GM03348 (cell line): ENCODE measurements at places on chromosomes 6 and 20.
A peak's percentile ranks its signal among the peaks of the same experiment; 100 is the strongest.

- no peak for DNase-seq
Observed at GRCh38 chr20:1374246-1374645, 18.6 kb downstream of the FKBP1A start.

DNA sequence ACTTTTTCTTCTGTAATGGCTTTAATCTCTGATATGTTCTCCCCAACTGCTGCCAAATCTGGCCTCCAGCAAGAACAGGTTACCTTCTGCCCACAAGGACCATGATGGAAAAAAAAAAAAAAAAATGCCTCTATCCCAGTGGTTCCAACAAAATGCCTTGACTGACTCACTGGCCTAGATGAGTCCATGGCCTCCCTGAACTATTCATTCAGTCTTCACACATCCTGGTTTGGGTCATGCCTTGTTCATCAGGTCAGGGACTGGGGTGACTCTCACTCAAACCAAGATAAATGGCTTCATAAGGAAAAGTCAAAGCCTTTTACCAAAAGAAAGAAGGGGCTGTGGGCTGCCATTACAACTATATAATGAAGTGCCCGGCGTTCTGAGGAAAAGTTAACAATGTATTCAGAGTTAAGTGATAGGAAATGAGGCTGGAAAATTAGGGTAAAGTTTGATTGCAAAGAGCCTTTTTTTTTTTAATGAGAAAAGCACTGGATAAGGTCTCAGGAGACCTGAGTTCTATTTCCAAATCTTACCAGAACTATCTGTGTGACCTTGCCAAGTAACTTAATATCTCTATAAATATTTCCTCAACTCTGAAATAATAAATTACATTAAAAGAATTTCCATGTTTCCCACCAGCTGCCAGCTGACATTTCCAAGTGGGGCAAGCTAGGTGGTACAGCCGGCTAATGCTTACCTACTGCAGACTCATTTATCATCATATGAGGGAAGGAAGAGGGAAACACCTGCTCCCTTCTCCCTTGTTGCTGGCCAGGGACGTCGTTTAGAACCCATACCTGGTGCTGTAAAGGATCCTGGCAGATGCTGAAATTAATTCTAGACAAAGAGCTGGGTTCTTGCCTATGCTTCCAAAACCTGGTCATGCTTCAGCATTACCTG is 380.0 kb upstream of the MARCKS start:
- peak; percentile 31 for DNase-seq

- DNase-seq = no peak
Observed at GRCh38 chr6:108118810-108119768, 44.5 kb upstream of the OSTM1 start.

DNA sequence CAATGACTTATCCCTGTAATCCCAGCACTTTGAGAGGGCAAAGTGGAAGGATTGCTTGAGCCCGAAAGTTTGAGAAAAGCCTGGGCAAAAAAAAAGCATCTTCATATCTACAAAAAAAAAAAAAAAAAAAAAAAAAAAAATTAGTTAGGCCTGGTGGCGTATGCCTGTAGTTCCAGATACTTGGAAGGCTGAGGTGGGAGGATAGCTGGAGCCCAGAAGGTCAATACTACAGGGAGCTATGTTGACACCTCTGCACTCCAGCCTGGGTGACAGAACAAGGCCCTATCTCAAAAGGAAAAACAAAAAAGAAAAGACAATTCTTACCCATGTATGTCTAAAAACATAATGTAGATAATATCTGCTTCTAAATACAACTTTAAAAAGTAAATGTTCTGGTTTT is 27.2 kb downstream of the CRISP1 start:
- DNase-seq = no peak

DNA sequence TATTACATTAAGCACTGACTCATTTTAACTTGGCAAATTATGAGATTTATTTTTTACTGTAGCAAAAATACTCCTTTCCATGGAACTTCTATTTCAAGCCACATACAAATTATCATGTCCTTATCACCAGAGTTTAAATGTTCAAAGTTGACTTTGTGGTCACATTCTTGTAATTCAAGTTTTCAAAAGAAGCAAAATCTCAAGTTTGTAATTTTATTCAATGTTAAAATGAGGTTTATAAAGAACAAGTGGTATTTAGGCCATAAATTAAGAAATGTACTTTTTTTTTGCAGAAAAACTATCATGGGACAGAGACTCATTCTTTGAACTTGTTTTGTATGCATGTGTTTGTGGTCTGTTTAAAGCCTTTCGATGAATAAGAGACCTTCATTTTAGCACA is 811.5 kb downstream of the TENT5A start:
- DNase-seq = no peak

DNA sequence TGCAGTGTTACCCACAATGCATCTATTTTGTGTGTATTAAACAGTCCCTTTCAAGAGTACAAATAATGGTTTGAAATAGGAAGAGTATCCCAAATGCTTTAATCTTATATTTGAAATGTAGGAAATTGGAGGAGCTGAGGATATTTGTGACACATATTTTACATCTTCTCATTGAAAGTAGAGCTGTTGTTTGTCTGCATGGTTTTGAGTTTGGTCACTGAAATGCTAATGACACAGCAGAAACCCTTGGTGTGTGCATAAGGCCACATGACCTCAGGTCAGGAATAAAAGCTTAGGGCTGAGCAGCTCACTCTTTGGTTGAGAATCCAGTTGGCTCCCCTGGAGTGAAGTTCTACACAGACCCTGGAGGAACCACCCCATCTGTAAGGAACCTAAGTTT is 49.8 kb downstream of the TPD52L1 start:
- DNase-seq = no peak

DNA sequence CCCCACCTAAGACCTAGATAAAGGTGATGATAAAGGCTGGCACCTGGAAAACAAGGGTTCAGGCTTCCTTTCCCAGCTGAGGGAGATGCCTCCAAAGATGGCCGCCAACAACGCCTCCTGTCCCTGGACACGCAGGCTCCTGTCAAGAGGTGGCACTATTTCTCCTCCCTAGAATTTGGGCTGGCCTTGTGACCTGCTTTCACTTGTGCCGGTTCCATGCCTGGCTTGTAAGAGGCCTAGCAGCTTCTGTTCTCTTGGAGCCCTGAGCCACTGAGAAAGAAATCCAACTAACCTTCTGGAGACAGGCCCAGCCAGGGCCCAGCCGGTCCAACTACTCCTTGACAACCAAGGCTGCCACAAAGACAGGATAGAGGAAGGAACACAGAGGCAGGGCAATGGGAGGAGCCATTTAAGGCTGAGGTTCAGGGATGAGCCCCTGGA is 60.2 kb upstream of the RALY start:
- peak; percentile 79 for DNase-seq

DNA sequence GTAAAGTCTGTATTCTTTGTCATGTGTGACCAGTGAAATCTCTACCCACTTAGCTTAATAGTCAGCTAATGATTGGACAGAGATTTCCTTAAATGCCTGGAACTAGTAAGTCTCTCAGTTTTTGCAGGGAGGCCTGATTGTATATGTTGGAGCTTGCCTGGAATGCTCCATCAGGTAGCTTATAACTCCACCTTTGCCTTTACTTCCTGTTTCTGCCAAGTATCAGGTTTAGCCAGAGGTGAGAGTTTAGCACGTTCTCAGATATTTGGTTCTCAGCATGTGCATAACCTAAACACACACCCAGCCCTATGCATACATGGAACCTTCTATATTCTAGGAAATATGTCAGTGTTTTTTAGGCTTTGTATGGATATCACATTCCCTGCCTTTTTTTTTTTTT is 435.3 kb downstream of the CDKAL1 start:
- no peak for DNase-seq

- no peak for DNase-seq
Observed at GRCh38 chr6:125216015-125216414, 62.4 kb downstream of the TPD52L1 start.

DNA sequence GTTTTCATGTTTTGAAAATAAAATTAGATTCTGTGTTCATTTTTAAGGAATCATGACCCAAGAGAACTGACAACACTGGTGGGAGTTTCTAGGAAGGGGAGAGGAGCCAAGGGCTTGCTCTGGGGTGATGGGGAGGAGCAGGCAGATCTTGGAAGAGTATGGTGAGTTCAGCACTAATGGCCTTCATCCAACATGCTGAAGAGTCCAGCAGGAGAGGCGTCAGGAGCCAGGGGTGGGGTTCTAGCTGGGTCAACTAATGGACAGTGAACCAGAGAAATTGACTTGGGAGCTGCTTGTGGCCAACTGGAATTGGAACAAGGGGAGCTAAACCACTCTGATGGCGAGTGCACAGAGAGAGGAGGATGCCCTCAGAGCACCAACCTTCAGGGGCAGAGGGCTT is 107.1 kb downstream of the MRPL14 start:
- DNase-seq = peak; percentile 36

- DNase-seq = no peak
Observed at GRCh38 chr20:63330940-63331339, 30.2 kb downstream of the CHRNA4 start.

GRCh38 chr20:2221921-2222320 is 73.9 kb upstream of the TGM3 start:
- no peak for DNase-seq

GRCh38 chr6:159879856-159880255 is 10.9 kb upstream of the MAS1 start:
- no peak for DNase-seq

GRCh38 chr20:22775256-22775655 is 190.9 kb upstream of the FOXA2 start:
- DNase-seq = no peak

GRCh38 chr20:19009081-19009688 is 195.6 kb downstream of the SCP2D1 start:
- DNase-seq = no peak

DNA sequence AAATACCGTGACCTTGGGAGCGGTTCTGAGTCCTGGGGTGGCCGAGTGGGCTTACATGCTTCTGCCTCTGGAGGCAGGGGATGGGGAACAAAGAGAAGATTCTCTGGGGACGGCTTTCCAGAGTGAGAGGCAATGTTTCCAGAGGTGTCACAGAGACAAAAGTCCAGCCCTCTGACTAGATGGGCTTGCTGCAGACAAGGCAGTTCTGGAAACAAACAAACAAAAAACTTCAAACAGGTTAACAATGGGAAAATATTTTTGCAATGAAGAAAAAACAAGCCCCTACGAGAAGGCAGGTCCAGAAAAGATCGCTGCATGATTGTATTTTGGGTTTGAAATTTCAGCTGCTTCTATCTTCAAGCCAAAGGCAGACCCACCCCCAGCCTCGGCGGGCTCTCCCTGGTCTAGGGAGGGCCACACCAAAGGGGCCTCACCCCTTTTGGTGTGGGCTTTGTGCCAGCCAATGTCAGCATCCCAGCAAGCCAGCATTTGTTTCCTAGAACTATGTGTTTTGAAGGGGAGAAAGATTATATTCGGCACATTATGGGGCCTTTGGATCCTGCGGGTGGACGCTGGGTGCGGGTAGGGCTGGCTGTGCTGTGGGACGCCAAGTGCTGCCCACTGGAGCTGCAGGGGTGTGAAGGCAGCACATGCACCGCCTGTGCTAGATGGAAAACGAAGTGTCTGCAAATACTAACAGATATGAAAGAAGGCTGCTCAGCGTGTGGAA is 42.9 kb downstream of the RIOK1 start:
- DNase-seq = no peak

GRCh38 chr6:15344831-15345230 is 99.0 kb downstream of the JARID2 start:
- DNase-seq = no peak

- DNase-seq = peak; percentile 33
Observed at GRCh38 chr6:165439928-165440554, 130.6 kb upstream of the C6orf118 start.

DNA sequence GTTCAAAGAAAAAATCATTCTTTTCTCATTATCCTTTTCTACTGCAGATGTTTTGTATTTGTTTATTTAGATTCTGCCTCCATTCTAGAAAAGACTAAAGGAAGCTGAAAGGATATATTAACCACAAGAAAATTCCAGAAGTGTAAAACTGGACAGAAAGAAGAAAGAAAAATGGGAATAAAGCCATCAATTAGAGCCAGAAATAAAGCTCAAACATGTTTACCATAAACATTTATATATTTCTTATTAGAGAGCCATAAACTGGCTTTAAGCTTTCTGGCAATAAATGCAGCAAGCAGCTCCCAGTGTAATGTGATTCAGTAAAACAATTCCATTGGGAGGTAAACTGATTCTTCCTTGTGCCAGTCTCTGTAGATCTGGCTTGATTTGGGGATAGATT is 244.1 kb downstream of the PTPRK start:
- DNase-seq = no peak

DNA sequence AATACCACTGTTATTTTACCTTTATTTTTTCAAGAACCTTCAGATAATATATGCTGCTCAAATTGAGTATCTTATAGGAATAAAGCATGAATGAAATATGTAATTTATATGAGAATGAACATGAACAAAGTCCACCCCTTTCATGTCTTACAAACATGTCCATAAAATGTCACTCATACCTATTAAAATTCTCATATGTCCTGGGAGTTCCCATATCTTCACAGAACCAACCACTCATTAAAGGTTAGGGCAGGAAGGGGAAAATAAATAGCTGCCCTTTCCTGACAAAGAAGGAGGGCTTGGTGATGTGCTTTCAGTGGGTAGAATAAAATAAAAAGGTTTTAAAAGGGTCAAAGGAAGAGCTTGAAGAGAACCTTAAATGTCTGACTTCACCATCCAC is 125.3 kb downstream of the BTBD9 start:
- no peak for DNase-seq

DNA sequence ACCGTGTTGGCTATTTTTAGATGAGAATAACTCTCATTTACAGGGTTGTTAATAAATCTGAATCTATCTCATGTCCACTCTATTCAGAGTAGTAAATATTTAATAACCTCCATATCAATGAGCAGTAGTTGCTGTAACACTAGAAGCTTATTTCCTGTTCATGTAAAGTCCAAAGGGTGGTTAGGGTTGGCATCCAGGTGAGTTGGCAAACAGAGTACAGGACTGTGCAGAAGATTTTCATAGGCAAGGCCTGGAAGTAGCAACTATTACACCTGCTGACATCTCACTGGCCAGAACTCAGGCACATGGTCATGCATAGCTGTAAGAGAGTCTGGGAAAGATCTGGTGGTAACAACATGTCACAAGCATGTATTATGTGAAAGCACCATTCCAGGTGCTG is 147.5 kb downstream of the PHF3 start:
- DNase-seq = no peak

DNA sequence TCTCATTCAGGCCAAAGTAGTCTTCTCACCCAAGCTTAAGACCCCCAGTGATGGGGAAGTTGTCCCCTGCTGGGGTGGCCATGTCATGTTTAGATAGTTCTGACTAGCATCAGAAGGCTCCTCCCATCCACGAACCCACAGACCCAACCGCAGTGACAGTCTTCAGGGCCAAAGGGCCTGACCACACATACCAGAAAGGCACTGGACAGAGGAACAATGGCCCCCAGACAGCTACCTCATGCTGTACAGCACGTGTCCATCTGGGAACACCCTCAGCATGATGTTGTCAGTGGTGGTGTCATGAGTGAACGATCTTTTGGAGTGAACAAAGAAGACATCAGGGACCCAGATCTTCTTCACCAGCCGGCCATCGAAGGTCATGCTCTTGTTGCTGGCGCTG is 46.3 kb downstream of the GABRR2 start:
- no peak for DNase-seq
